Occipital lobe (tissue), 3 donors: ENCODE measurements at places on chromosomes 11 and 22. TPM values are rescaled to one million over a fixed set of nuclear protein-coding genes. Genes with fewer than 3 reads are reported as not detected.
A peak's percentile ranks its signal among the peaks of the same experiment; 100 is the strongest.

GRCh38 chr22:46941968-46942798, 179.7 kb downstream of the TBC1D22A start:
- DNase-seq, result no peak

GRCh38 chr11:69452206-69452987, 29.1 kb upstream of the LINC01488 start:
- no peak for DNase-seq

DNA sequence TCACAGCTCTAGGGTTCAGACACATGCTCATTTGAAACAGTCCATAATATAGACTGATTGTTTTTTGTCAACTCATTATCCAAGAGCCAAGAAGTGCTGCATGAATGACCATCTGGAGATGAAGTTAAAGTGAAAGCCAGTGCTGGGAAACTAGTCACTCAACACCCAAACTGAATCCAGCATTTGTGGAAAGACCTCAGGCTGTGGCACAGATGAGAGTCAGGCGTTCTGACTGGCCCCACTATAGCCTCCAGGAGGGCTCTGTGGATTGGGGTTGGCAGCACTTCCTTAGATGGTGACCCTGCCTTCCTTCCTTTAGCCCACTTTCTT, 2.1 kb downstream of the FEZ1 start:
- peak; percentile 21 for DNase-seq

GRCh38 chr11:13119941-13120520, 110.9 kb downstream of the RASSF10 start:
- no peak for DNase-seq

DNA sequence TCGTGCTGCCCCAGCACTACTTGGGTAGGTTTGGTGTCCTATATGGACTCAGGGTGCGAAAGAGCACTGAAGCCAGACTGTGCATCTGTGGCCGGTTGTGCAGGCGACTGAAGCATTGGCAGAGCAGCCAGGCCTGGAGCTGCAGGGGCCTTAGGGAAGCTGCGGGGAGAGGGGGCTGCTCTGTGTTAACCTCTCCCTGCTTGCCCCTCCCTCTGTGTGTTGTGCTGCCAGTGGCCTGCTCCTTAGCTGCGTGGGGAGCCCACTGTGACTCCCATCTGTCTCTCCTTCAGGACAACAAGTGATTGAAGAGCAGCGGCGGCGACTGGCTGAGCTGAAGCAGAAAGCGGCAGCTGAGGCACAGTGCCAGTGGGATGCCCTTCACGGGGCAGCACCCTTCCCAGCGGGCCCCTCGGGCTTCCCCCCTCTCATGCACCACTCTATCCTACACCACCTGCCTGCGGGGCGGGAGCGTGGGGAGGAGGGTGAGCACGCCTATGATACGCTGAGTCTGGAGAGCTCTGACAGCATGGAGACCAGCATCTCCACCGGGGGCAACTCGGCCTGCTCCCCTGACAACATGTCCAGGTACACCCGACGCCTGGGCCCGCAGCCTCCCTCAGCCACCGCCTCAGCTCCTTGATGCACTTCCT, 34.3 kb downstream of the TREH start:
- no peak for DNase-seq

Gene BRSK2
- 32.8 TPM for total RNA-seq
